Activated naive CD8-positive, alpha-beta T cell treated with anti-CD3 and anti-CD28 coated beads, Interleukin-2, amount 10 ng/mL, durations not matched to agents 7 days and 5 days (primary cell): ENCODE measurements at places on chromosomes 2 and 18. TPM values are rescaled to one million over a fixed set of nuclear protein-coding genes. Genes with fewer than 3 reads are reported as not detected.
A peak's percentile ranks its signal among the peaks of the same experiment; 100 is the strongest.

The ABCG5 gene
- total RNA-seq = not detected

The PDCD1 gene
- 5.4 TPM for total RNA-seq

The MYOM1 gene
- 2.7 TPM for total RNA-seq

The COL5A2 gene
- total RNA-seq = 2.2 TPM

The PLCD4 gene
- 0.64 TPM for total RNA-seq

The SERPINB13 gene
- total RNA-seq = not detected

The APOB gene
- not detected for total RNA-seq

DNA sequence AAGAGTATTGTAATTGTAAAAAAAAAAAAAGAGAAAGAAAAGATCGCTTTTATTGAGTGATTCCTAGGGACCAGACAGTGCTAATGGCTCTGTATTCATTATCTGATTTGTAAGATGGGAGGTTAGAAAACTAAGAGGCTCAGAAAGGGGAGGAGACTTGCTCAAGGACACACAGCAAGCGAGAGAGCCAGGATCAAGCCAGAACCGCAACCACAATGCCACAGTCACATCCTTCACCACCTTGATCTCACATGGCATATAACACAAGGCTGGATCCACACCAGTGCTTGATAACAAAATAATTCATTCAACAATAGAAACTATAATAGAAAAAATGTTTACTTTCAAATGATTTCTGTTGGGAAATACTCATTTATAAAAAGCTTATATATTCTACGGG lies 37.5 kb downstream of the TFCP2L1 start:
- peaks cover 2% of the 10 kb centered on the region for H3K27me3 ChIP-seq
- no peak overlapping the region for H3K4me3 ChIP-seq
- H3K4me1 ChIP-seq = no peaks in the 10 kb centered on the region
- no peak overlapping the region for H3K27ac ChIP-seq

GRCh38 chr18:79644666-79645057 lies 34.9 kb upstream of the CTDP1 start:
- H3K27me3 ChIP-seq = peaks cover 2% of the 10 kb centered on the region
- H3K4me1 ChIP-seq = peaks cover 3% of the 10 kb centered on the region
- DNase-seq = no peak
- H3K27ac ChIP-seq = no peak overlapping the region

- no peak overlapping the region for H3K27ac ChIP-seq
- H3K4me1 ChIP-seq = no peaks in the 10 kb centered on the region
Measured at GRCh38 chr2:29817801-29818680, 103.3 kb downstream of the ALK start.

GRCh38 chr2:39114771-39115170 lies 6.1 kb downstream of the SOS1 start:
- peak overlapping the region; percentile 62 for H3K27ac ChIP-seq
- H3K4me3 ChIP-seq = peak overlapping the region; percentile 54
- peaks cover 76% of the 10 kb centered on the region for H3K36me3 ChIP-seq
- peaks cover 61% of the 10 kb centered on the region for H3K4me1 ChIP-seq

DNA sequence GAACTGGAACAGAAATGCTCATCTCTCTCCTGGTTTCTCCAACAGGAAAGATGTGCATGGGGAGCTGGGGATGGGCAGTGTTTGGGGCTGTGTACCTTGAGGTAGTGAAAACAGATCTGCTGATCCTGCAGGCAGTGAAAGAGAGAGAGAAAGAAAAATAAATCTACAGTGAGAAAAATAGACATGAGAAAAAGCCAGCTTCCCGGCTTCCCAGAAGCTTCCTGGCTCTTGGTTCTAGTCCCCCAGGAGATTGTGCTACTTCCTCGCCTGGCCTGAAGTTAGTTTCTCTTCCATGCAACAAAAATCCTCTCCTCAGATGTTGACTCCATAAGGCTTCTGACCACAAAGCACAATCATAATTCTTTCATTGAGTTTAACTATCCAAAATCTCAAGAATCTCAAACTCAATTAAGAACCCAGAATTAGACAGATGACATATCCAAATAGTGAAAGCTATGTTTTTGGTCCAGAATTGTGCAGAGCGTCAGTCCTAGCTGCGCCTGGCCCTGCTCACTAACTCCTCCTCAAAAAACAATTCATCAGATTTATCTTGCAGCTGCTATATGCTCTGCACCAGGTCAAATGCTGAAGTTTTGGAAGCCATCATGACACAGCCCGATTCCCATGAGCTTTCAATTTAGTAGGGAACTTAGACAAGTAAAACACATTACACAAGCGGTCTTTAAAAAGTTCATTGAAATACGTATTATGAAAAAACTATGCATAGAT lies 20.1 kb upstream of the NAB1 start:
- no peaks in the 10 kb centered on the region for H3K36me3 ChIP-seq
- no peak overlapping the region for H3K27ac ChIP-seq
- peaks cover 3% of the 10 kb centered on the region for H3K27me3 ChIP-seq
- peaks cover 8% of the 10 kb centered on the region for H3K4me1 ChIP-seq
- peak overlapping the region; percentile 2 for H3K4me3 ChIP-seq

GRCh38 chr18:79733986-79734770 lies 54.6 kb downstream of the CTDP1 start:
- no peak overlapping the region for H3K4me3 ChIP-seq
- H3K36me3 ChIP-seq = peaks cover 73% of the 10 kb centered on the region
- H3K27me3 ChIP-seq = no peaks in the 10 kb centered on the region
- H3K4me1 ChIP-seq = peaks cover 2% of the 10 kb centered on the region
- no peak overlapping the region for H3K27ac ChIP-seq

DNA sequence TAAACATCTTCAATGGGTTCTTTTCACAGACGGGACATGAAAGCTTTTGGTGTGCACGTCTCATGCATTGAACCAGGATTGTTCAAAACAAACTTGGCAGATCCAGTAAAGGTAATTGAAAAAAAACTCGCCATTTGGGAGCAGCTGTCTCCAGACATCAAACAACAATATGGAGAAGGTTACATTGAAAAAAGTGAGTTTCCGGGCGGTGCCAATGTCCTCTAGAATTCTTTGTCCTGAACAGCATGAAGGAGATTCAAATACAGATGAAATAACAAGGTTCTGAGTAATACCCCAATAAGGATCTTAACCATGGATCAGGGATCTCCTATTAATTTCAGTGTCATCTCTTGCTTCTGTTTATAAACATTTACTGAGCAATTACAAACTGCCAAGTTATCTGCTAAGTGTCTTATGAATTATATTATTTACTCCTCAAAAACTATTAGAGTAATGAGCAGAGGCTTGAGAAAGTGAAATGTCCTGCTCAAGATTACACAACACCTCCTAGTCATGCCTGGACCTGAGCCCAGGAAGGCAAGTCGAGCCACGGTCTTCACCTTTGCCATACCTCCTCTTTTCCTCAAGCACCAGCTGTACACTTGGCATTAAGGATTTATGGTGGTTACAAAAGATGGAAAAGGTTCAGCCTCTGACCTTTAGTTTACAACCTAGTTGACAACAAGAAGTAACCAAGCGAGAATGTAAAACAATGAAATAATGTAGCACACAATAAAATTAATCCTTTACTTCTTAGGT lies 22.6 kb downstream of the DHRS9 start:
- peaks cover 2% of the 10 kb centered on the region for H3K36me3 ChIP-seq
- no peak overlapping the region for H3K27ac ChIP-seq
- no peak overlapping the region for H3K4me3 ChIP-seq
- H3K27me3 ChIP-seq = peaks cover 17% of the 10 kb centered on the region
- no peak for DNase-seq

GRCh38 chr18:59228351-59228750 lies 8.4 kb downstream of the GRP start:
- H3K4me1 ChIP-seq = no peaks in the 10 kb centered on the region
- H3K36me3 ChIP-seq = no peaks in the 10 kb centered on the region
- no peak overlapping the region for H3K27ac ChIP-seq
- DNase-seq = no peak

GRCh38 chr18:57516056-57516455 lies 70.4 kb downstream of the FECH start:
- no peaks in the 10 kb centered on the region for H3K36me3 ChIP-seq
- H3K27me3 ChIP-seq = peaks cover 16% of the 10 kb centered on the region
- no peaks in the 10 kb centered on the region for H3K4me1 ChIP-seq
- no peak for DNase-seq

DNA sequence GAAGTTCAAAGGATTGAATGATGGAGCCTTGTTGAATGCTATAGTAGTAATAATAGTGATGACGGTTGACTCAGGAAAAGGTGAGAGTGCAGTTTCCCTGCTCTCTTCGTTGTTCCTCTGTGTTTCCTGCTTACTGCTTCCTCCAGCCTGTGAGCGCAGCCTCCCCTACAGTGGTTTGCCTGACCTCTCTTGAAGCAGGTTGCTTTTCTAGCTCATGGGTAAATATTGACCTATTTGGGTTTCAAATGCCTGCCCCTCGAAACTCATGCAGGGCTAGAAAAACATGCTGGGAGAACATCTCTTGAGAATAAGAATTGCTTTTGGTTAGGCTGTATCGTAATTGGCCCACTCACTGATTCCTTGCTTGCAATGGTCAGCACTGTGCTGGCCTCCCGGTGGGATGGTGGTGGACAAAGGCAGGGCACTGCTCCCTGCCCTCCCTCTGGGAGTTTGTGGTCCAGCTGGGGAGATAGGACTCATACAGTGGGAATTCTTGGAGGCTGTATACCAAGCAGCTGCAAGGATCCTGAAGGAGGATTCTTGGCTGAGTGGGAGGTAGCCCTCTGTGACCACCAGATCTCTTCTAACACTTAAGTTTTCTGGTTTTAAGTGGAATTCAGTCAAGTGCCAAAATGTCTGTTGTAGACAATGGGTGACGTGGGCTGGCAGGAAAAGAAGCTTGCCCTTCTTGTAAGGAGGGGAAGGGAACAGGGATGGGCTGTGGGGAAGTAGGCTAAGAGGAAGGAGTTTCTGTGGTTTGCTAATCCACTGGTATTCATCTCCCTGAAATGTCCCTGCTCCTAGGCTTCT lies 5.4 kb upstream of the RNF181 start:
- H3K27ac ChIP-seq = peak overlapping the region; percentile 56
- no peak overlapping the region for H3K4me3 ChIP-seq
- H3K4me1 ChIP-seq = peaks cover 49% of the 10 kb centered on the region
- DNase-seq = no peak

DNA sequence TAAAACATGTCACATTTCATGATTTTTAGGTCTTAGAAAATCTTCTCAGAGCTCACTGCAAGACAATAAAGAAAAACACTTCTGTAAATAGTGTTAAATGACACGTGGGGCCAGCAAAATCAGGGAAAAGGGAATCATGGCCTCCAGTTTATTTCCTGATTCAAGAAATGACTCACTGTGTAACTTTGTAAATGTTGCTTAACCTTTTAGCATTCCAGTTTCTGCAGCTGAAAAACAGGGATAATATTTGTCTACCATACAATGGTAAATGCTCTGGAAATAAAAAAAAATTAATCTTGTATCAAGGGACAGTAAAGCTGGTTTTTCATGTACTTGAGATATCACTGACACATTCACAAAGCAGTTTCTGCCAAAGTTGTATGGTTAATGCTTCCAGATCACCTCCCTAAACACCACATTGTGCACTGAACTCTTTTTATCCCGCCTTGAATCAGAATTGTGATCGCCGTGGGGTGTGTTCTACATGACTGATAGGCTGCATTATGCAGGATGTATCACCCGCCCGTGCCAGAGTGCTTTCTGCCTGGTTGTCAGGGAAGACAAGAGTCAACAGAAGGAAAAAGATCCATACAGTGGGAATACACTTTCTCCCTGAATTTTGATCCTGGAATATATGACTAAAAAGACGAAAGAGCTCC lies 238.8 kb downstream of the IKZF2 start:
- no peaks in the 10 kb centered on the region for H3K27me3 ChIP-seq
- no peaks in the 10 kb centered on the region for H3K36me3 ChIP-seq
- DNase-seq = no peak
- H3K4me3 ChIP-seq = no peak overlapping the region
- no peak overlapping the region for H3K27ac ChIP-seq
- H3K4me1 ChIP-seq = peaks cover 14% of the 10 kb centered on the region

GRCh38 chr18:42564761-42565160 lies 550.7 kb downstream of the RIT2 start:
- no peak for DNase-seq
- H3K4me1 ChIP-seq = no peaks in the 10 kb centered on the region
- H3K27me3 ChIP-seq = no peaks in the 10 kb centered on the region
- no peak overlapping the region for H3K27ac ChIP-seq
- no peak overlapping the region for H3K4me3 ChIP-seq

- H3K4me3 ChIP-seq = no peak overlapping the region
- no peak for DNase-seq
- peaks cover 9% of the 10 kb centered on the region for H3K4me1 ChIP-seq
- no peak overlapping the region for H3K27ac ChIP-seq
Measured at GRCh38 chr2:10477443-10478297, 29.5 kb upstream of the ODC1 start.

DNA sequence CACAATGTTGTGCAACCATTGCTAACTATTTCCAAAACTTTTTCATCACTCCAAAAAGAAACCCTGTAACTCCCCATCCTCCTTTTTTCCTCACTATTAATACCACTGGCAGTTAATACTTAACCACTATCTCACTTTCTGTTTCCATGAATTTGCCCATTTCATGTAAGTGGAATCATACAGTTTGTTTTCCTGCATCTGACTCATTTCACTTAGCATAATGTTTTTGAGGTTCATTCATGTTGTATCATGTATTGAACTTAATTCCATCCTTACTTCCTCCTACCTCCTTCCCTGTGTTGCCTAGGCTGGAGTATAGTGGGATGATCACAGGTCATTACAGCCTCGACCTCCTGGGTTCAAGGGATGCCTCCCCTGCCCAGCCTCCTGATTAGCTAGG lies 68.3 kb downstream of the FAM117B start:
- H3K4me3 ChIP-seq = no peak overlapping the region
- H3K27me3 ChIP-seq = no peaks in the 10 kb centered on the region
- peaks cover 27% of the 10 kb centered on the region for H3K36me3 ChIP-seq
- peaks cover 47% of the 10 kb centered on the region for H3K4me1 ChIP-seq
- peak overlapping the region; percentile 59 for H3K27ac ChIP-seq

GRCh38 chr2:218648088-218648786 lies 11.2 kb downstream of the ZNF142 start:
- H3K36me3 ChIP-seq = peaks cover 8% of the 10 kb centered on the region
- no peaks in the 10 kb centered on the region for H3K27me3 ChIP-seq
- DNase-seq = peak; percentile 57
- H3K4me3 ChIP-seq = no peak overlapping the region

DNA sequence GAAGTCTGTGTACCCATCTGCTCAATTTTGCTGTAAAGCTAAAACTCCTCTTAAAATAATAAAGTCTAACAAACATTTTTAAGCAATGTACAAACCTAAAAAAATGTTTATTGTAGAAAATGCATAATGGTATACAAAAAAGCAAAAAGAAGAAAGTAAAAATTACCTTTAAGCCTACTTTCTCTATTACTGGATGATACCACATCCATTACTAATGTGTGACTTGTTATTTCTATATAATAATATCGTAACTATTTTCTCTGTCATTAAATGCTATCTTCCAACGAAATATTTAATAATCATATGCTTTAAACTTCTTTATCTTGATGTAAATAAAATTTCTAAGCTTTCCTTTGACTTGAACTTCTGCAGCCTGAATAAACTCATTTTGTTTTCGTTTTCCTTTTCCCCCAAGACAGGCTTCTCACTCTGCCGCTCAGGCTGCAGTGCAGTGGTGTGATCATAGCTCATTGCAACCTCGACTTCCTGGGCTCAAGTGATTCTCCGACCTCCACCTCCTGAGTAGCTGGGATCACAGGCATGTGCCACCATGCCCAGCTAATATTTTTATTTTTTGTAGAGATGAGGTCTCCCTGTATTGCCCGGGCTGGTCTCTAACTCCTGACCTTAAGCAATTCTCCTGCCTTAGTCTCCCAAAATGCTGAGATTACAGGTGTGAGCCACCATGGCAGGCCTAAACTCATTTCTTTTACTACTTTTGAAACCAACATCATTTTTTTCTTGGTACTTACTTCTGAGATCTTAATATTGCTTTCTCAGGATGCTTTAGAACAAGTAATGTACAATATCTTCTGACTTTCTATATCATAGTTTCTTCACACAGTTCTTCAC lies 18.1 kb upstream of the DNAH7 start:
- peaks cover 9% of the 10 kb centered on the region for H3K4me1 ChIP-seq
- peak overlapping the region; percentile 39 for H3K4me3 ChIP-seq
- peaks cover 21% of the 10 kb centered on the region for H3K36me3 ChIP-seq
- H3K27ac ChIP-seq = peak overlapping the region; percentile 55
- DNase-seq = no peak
